Natural killer cell (primary cell): ENCODE measurements at places on chromosomes 1 and 21. TPM values are rescaled to one million over a fixed set of nuclear protein-coding genes. Genes with fewer than 3 reads are reported as not detected.
A peak's percentile ranks its signal among the peaks of the same experiment; 100 is the strongest.

The PRUNE1 gene
- 13.5 TPM for total RNA-seq

- no peaks in the 10 kb centered on the region for H3K27me3 ChIP-seq
- H3K4me3 ChIP-seq = peak overlapping the region; percentile 23
- peaks cover 98% of the 10 kb centered on the region for H3K4me1 ChIP-seq
- H3K36me3 ChIP-seq = peaks cover 3% of the 10 kb centered on the region
- H3K27ac ChIP-seq = peak overlapping the region; percentile 98
Observed at GRCh38 chr1:26541816-26542711, 12.5 kb downstream of the RPS6KA1 start.

DNA sequence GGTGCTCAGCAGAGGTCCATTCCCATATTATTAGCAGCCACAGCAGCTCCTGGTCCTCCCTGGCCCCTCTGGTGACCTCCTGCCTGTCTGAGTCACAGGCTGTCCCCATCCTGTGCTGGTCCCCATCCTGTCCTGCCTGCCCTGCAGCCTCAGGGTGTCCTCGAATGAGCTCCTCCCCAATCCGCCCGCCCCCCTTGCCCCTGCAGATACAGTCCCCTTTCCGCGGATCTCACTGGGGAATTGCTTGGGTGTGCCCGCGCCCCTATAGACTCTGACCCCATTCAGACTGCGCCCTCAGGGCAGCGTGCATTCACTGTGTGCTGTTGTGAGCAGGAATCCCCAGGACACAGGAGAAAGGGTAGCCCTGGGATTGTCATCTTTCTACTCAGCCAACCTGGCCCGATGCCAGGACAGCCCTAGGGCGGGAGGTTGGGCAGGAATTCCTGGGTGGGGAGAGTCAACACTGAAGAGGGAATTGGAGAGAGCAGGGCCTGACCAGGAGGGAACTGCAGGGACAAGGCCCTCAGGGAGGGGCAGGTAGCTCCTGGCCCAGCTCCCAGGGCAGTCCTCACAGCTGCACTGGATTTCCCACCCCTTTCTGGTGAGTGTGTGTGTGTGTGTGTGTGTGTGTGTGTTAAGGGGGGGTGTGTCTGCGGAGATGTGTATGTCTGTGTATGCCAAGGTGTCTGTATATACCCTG is 1.1 kb upstream of the GUCA2A start:
- no peaks in the 10 kb centered on the region for H3K27me3 ChIP-seq
- H3K27ac ChIP-seq = no peak overlapping the region
- no peak for DNase-seq
- peaks cover 9% of the 10 kb centered on the region for H3K4me1 ChIP-seq
- no peaks in the 10 kb centered on the region for H3K36me3 ChIP-seq

The RORC gene
- 0.14 TPM for total RNA-seq

- peaks cover 66% of the 10 kb centered on the region for H3K36me3 ChIP-seq
- DNase-seq = no peak
Observed at GRCh38 chr1:20742671-20743070, 10.2 kb upstream of the SH2D5 start.

DNA sequence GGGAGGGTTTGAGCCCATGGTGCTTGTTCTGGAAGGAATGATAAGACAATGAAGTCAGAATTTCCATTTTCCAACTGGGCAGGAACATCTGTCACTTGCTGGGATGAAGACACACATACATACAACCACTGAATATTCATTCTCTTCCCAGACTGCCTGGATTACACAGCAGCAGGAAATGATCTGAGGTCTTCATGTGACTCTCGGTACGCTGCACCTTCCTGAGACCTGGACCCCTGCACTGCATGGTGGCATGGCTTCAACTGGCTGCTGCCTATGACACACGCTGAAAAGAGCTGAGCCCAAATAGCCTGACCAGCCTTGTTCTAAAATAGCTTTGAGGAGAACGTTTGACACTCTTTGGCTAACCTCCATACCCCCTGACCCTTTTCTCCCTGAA is 150.6 kb downstream of the GABPA start:
- no peak for DNase-seq
- H3K4me1 ChIP-seq = no peaks in the 10 kb centered on the region
- H3K36me3 ChIP-seq = no peaks in the 10 kb centered on the region
- H3K4me3 ChIP-seq = no peak overlapping the region
- H3K27ac ChIP-seq = no peak overlapping the region

The GPR161 gene
- total RNA-seq = not detected

DNA sequence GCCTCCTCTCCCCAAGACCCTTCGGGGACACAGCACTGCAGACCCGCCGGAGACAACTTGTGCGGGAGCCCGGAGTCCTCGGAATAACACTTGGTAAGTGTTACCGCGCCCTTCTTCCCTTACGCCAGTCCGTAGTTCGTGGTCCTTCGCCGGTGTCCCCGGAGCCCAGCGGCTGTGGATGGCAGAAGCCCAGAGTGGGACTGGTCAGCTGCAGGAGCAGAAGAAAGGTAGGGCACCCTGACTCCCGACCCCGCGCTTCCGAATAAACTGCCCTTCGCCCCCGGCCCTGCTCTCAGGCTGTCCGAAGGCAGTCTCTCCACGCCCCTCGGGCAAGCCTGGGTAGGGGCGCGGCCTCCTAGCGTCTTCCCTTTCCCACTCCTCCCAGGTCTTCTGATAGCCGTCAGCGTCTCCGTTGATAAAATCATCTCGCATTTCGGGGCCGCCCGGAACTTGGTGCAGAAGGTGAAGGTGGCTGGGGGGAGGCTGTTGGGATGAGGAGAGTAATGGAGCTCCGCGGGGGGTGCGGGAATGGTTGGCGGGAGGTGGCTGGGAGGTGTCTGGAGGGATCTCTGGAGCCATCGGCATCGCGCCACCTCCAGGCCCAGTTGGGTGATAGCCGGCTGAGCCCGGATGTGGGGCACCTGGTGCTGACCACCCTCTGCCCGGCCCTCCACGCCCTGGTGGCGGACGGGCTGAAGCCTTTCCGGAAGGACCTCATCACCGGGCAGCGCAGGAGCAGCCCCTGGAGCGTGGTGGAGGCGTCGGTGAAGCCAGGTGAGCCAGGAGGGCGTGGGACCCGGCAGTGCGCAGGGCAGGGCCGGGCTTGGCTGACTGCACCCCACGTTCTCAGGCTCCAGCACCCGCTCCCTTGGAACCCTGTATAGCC is 4.3 kb downstream of the RUSC1 start:
- H3K36me3 ChIP-seq = peaks cover 2% of the 10 kb centered on the region
- DNase-seq = peak; percentile 43
- H3K27ac ChIP-seq = peak overlapping the region; percentile 49

GRCh38 chr1:235919833-235920441 is 53.2 kb upstream of the LYST start:
- H3K27me3 ChIP-seq = no peaks in the 10 kb centered on the region
- H3K4me3 ChIP-seq = no peak overlapping the region
- H3K4me1 ChIP-seq = peaks cover 50% of the 10 kb centered on the region
- no peak for DNase-seq
